ENCODE measurements at places on chromosomes 3 and 15.
A peak's percentile ranks its signal among the peaks of the same experiment; 100 is the strongest.

- no peak for DNase-seq
- no peaks in the 10 kb centered on the region for H3K27me3 ChIP-seq
- H3K36me3 ChIP-seq: no peaks in the 10 kb centered on the region
Measured at GRCh38 chr3:181329024-181329423, 339.5 kb upstream of the DNAJC19 start.

- peaks cover 2% of the 10 kb centered on the region for H3K4me1 ChIP-seq
- no peak for DNase-seq
- H3K36me3 ChIP-seq: no peaks in the 10 kb centered on the region
- H3K27ac ChIP-seq: peak overlapping the region; percentile 83
Measured at GRCh38 chr15:58535894-58536293, 104.1 kb downstream of the LIPC start.

DNA sequence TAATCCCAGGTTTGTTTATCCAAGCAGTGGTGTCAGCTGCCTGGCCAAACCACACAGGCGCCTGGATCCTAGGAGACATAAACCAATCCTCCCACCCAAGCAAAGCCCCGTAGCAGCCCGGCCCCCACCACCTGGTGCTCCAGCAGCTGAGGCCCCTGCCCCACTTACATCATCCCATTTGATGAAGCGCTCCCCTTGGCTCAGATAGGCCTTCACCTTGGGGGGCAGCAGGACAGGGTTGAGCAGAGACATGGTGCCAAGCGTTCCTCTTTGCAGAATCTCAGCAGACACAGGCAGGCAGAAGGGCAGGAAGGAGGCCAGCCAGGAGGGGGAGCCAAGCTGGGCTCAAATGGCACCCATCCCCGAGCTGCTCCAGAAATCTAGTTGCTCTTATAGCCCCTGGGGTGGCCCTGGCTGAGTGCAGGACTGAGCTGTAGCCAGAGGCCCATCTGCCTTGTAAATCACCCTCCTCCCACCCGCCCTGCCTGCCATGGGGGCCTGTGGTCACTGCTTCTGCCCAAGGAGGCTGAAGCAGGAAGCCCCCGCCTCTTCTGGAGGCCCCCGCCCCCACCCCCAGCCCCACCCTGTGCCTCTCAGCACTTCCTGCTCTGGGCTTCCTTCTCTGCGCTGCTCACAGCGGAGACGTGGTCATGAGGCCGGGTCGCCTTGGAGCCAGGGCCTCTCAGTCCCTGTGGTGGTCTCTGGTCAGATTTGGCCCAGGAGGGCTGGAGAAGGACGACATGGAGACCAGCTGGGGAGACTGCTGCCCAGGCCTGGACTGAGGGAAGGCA is at the start of gene PLCB2:
PLCB2 (minus strand) TSS at position 515 of the 791 bp plus-strand sequence; CDS start at position 252, 263 bp downstream.
- H3K4me1 ChIP-seq: peaks cover 30% of the 10 kb centered on the region
- no peaks in the 10 kb centered on the region for H3K27me3 ChIP-seq
- H3K27ac ChIP-seq: peak within 1 kb of the TSS; percentile 90
- peak; percentile 52 for DNase-seq

GRCh38 chr3:20027136-20027535 is 13.1 kb upstream of the KAT2B start:
- no peak for DNase-seq
- peaks cover 9% of the 10 kb centered on the region for H3K4me1 ChIP-seq
- H3K27me3 ChIP-seq: no peaks in the 10 kb centered on the region
- no peaks in the 10 kb centered on the region for H3K36me3 ChIP-seq
- H3K27ac ChIP-seq: no peak overlapping the region

GRCh38 chr3:107198581-107199181 is 178.6 kb upstream of the CCDC54 start:
- no peaks in the 10 kb centered on the region for H3K36me3 ChIP-seq
- no peak for DNase-seq
- no peaks in the 10 kb centered on the region for H3K4me1 ChIP-seq
- H3K27ac ChIP-seq: no peak overlapping the region
- no peak overlapping the region for H3K4me3 ChIP-seq

DNA sequence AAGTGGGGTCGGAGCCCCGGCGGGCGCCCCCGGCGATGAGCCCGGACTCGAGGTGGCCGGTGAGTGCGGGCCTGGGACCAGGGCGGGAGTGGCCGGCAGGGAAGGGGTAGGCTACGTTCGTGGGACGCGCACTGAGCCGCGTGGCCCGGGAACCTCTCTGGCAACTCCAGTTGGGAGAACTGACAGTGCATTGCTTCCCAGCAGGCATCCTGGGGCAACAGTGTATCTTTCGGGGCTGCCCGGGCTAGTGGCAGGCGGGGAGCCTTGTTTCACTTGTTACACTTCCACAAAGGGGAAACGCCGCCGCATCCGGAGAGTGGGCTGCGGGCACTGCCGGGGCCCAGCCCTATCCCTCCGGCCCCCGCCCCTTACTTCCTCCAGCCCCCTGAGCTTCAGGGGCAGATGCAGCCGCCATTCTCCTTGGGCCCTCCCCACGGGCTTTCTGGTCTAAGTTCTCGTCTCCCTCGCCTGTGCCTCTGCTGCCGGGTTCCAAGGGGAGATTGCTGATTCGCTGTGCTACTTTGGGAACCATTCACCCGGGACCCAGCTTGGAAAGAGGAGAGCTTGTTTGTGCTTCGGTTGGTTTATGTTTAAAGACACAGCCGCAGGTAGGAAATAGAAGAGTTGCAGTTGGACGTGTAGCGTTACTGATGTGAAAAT is 675 bp downstream of the BRPF1 start:
- DNase-seq: no peak
- peak overlapping the region; percentile 87 for H3K27ac ChIP-seq
- H3K27me3 ChIP-seq: no peaks in the 10 kb centered on the region
- H3K4me1 ChIP-seq: peaks cover 42% of the 10 kb centered on the region

- peak within 1 kb of the TSS; percentile 97 for H3K4me3 ChIP-seq
- DNase-seq: peak; percentile 54
- peak within 1 kb of the TSS; percentile 92 for H3K27ac ChIP-seq
- peaks cover 52% of the 10 kb centered on the region for H3K4me1 ChIP-seq
- H3K36me3 ChIP-seq: no peaks in the 10 kb centered on the region
- H3K27me3 ChIP-seq: no peaks in the 10 kb centered on the region
Measured at GRCh38 chr15:76994971-76995945, at the start of gene PSTPIP1. Gene PSTPIP1, plus strand, starts transcription at chr15:76995126. Its CDS starts 448 bp downstream, at chr15:76995574.

DNA sequence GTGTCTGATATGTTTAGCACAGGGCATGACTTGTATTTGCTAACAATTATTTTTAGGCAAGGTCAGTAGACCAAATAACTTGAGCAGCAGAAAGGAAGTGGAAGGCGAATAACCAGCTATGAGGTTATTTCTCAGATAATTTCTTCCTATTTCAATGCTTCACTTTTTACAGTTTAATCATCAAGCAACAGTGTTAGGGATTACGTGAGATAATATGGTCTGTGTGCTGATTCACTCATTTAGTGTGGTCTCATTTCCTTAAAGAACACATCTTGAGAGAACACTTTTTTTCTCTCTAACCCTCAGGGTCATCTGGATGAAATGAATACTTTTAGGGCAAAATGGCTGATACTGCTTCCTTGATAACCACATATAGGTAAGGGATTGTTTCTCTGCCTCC is 126.0 kb upstream of the CCNL1 start:
- H3K4me3 ChIP-seq: no peak overlapping the region
- DNase-seq: no peak
- no peak overlapping the region for H3K27ac ChIP-seq
- H3K36me3 ChIP-seq: no peaks in the 10 kb centered on the region

- H3K4me3 ChIP-seq: no peak overlapping the region
- H3K36me3 ChIP-seq: peaks cover 3% of the 10 kb centered on the region
- H3K27me3 ChIP-seq: peaks cover 16% of the 10 kb centered on the region
- no peak overlapping the region for H3K27ac ChIP-seq
- no peaks in the 10 kb centered on the region for H3K4me1 ChIP-seq
Measured at GRCh38 chr3:187641320-187642016, 28.7 kb downstream of the SST start.

GRCh38 chr3:144221761-144222160 is 250.1 kb downstream of the DIPK2A start:
- H3K27ac ChIP-seq: no peak overlapping the region
- DNase-seq: no peak
- no peaks in the 10 kb centered on the region for H3K36me3 ChIP-seq
- no peak overlapping the region for H3K4me3 ChIP-seq
- H3K4me1 ChIP-seq: no peaks in the 10 kb centered on the region
- no peaks in the 10 kb centered on the region for H3K27me3 ChIP-seq

DNA sequence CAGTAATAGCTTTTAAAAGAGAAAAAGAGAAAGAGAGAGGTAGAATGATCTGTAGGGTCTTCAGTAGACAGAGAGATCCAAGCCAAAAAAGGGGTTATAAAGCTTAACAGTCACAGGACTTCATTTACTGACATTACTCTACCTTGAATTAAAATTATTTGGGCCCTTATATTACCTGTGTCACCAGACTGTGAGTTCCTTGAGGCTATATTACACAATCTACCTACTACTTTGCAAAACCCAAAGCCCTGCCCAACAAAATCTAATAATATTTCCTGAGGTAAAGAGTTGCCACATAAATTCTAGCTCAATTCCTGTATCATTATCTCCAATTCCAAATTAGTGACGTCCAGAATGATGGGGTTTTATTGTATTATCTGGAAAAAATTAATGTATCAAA is 1.9 kb downstream of the UBR1 start:
- H3K36me3 ChIP-seq: peaks cover 11% of the 10 kb centered on the region
- peak overlapping the region; percentile 53 for H3K27ac ChIP-seq
- peaks cover 53% of the 10 kb centered on the region for H3K4me1 ChIP-seq

DNA sequence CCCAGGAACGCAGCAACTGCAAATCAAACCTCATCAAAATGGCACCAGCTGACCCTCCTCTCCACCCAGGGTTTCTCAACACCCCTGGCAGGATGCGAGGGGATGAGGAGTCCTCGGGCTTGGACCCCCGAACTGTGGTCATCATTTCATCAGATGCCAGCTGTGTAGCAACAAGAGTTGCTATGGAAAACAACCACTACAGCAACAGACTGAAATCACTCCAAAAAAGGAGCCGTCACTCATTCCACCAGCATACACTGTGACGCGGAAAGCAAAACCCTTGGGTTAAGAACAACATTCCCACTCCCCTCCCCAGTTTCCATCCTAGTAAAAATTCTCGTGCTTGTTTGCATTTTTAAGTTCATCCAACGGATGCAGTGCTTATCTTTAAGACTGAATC is 40.1 kb downstream of the VGLL4 start:
- peaks cover 18% of the 10 kb centered on the region for H3K4me1 ChIP-seq
- H3K27ac ChIP-seq: peak overlapping the region; percentile 60
- H3K4me3 ChIP-seq: no peak overlapping the region
- H3K27me3 ChIP-seq: no peaks in the 10 kb centered on the region

DNA sequence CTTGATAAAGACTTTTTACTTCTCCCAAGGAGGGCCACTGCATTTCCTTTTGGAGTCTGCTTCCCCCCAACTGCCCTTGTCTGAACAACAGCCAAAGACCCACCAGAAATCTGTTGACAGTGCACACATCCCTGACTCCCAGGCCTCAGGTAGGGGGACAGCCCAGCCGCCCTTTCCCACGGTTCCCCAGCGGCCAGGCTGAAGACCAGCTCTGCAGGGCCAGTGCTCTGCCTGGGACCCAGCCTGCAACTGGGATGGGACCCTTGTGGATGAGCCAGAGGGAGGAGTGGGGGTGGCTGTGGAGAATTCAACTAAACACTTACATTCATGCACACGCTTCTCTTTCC is 8.1 kb upstream of the PRR23E start:
- no peaks in the 10 kb centered on the region for H3K4me1 ChIP-seq
- no peak overlapping the region for H3K4me3 ChIP-seq

- H3K4me1 ChIP-seq: peaks cover 2% of the 10 kb centered on the region
- H3K27me3 ChIP-seq: peaks cover 30% of the 10 kb centered on the region
- no peak overlapping the region for H3K27ac ChIP-seq
- peaks cover 3% of the 10 kb centered on the region for H3K36me3 ChIP-seq
- no peak for DNase-seq
- H3K4me3 ChIP-seq: no peak overlapping the region
Measured at GRCh38 chr15:99963976-99964375, 230.7 kb upstream of the LYSMD4 start.

DNA sequence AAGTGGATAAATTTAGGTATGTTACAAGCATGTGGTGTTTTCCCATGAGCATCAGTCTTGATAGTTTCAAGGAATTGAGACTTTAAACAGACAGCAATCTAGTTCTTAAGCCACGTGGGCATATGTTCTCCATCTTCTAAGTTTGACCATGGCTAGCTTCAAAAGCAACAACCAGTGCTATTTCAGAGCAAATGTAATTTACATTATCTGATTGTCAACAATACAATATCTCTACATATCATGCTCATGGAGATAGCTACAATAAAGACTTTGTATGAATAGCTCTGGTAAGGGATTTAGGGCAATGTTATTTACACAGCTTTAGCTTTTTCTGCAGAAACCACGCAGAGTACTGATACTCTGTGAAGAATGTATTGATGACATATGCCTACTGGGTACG is 38.8 kb upstream of the PDZRN3 start:
- DNase-seq: no peak
- no peaks in the 10 kb centered on the region for H3K4me1 ChIP-seq
- H3K4me3 ChIP-seq: no peak overlapping the region
- H3K27me3 ChIP-seq: no peaks in the 10 kb centered on the region
- H3K27ac ChIP-seq: no peak overlapping the region

- H3K27ac ChIP-seq: no peak overlapping the region
- H3K36me3 ChIP-seq: no peaks in the 10 kb centered on the region
- H3K27me3 ChIP-seq: no peaks in the 10 kb centered on the region
- H3K4me1 ChIP-seq: no peaks in the 10 kb centered on the region
- no peak overlapping the region for H3K4me3 ChIP-seq
Measured at GRCh38 chr3:114941626-114942309, 205.3 kb downstream of the ZBTB20 start.

DNA sequence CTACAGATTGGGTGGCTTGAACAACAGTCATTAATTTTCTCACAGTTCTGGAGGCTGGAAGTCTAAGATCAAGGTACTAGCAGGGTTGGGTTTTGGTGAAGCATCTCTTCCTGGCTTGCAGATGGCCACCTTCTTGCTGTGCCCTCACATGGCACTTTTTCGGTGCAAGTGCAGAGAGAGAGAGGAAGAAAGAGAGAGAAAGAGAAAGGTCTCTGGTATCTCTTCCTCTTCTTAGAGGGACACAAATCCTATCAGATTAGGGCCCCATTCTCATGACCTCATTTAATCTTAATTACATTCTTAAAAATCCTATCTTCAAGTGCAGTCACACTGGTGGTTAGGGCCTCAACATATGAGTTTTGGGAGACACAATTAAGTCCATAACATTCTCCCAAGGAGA is 167.1 kb downstream of the NFKBIZ start:
- H3K4me1 ChIP-seq: no peaks in the 10 kb centered on the region
- no peaks in the 10 kb centered on the region for H3K27me3 ChIP-seq
- no peaks in the 10 kb centered on the region for H3K36me3 ChIP-seq
- H3K4me3 ChIP-seq: no peak overlapping the region
- DNase-seq: no peak

GRCh38 chr15:37010595-37010994 is 89.8 kb downstream of the MEIS2 start:
- H3K27ac ChIP-seq: no peak overlapping the region
- H3K4me3 ChIP-seq: no peak overlapping the region
- H3K36me3 ChIP-seq: no peaks in the 10 kb centered on the region
- H3K4me1 ChIP-seq: no peaks in the 10 kb centered on the region
- no peaks in the 10 kb centered on the region for H3K27me3 ChIP-seq
- DNase-seq: no peak

DNA sequence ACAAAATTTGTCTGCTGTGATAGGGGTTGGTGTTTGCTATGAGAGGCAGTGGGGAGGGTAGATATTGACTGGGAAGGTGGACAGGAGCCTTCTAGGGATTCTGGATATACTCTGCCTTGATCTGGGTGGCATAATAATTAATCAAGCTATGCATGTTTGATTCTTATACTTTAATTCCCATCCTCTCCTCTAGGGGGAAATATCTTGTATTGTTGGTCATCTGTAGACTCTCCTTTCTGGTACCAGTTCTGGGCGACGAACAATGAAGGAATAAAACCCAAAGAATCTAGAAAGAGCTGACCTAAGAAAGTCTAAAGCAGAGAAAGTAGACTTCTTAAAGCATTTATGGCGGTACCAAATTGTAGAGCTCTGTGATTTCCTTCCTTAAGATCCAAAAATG is 198.2 kb upstream of the STRIT1 start:
- no peak overlapping the region for H3K27ac ChIP-seq
- peaks cover 12% of the 10 kb centered on the region for H3K27me3 ChIP-seq
- peaks cover 2% of the 10 kb centered on the region for H3K4me1 ChIP-seq
- no peak for DNase-seq
- no peaks in the 10 kb centered on the region for H3K36me3 ChIP-seq
- no peak overlapping the region for H3K4me3 ChIP-seq
